ENCODE measurements at places on chromosomes 4 and X.

GRCh38 chrX:45811326-45811725 is 610.6 kb upstream of the DIPK2B start:
- no peak for DNase-seq

DNA sequence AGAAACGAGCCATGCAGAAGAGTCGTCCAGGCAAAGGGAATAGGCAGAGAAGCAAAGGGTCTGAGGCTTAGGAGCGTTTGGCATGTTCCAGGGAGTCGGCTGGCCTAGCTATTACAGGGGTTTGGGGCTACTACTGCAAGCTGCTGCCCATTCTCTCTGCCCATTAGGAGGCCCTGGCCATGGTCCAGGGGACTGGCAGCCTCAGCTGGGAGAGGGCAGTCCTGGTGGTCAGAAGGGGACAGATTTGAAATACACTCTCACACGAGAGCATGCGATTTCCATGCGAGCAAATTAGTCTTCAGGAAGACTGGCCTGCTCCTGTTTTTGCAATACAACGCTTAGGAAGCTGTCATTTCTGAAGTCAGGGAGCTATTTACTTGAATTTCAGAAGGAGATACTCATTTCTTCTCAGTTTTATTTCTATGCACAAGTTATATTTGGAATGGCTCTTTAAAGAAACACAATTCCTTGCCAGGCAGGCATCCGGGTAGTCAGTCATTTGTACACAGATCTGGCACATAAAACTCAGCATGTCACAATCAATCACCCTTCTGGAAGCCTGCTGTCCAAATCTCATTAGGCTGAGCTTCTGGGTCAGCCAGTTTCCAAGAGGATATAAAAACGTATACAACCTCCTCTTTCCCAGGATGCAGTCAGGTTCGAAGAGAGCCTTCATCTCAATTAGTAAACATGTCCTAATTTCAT is 27.0 kb downstream of the PROM1 start:
- no peak for DNase-seq

DNA sequence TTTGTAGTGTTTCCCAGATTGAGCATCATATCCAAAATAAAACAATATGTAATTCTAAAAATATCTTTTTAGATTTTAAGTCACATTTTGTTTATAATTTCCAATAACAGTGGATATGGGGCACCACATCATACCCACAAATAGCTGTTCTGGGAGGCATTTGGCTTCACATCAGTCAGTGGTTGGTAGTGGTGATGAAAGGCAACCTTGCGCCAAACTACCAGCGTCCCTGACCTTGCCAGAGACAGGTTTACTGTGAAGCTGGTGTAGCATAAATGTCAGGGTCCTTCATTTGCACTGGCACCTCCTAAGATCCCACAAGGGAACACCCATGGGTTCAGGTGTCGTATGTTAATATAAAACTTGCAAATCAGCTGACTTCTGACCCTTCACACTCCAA is 222.2 kb downstream of the DCTD start:
- no peak for DNase-seq

DNA sequence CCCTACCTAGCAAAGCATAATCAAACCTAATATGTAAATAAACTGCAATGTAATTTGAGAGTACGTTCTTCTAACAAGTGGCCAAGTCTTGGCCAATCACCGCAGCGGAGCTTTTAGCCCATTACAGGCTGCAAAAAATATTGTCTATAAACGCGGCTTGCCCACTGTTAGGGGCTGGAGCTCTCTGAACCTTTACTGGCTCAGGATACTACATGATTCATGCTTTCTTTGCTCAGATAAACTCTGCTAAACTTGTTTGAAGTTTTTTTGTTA is 990 bp upstream of the HADH start:
- no peak for DNase-seq

- DNase-seq = no peak
Observed at GRCh38 chr4:150325872-150326271, 247.6 kb downstream of the DCLK2 start.

- DNase-seq = no peak
Observed at GRCh38 chr4:15250021-15250441, 177.8 kb upstream of the C1QTNF7 start.

DNA sequence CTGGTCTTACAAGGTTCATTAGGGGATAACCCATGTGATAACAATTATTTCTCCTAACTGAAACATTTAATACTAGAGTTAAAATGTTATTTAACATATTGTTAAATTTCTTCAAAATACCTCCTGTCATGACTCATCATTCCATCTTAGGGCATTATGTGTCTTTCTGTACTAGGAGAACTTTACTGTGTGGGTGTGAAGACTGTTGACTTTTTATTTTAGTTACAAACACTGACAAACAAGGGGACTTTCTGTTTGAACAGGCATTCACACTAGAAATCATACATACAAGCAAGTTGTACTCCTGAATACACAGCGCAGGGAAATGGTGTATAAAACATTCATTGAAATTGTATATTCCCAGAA is 175.9 kb downstream of the FBXW7 start:
- DNase-seq = no peak

- no peak for DNase-seq
Observed at GRCh38 chr4:52931243-52931642, 69.1 kb downstream of the RASL11B start.

DNA sequence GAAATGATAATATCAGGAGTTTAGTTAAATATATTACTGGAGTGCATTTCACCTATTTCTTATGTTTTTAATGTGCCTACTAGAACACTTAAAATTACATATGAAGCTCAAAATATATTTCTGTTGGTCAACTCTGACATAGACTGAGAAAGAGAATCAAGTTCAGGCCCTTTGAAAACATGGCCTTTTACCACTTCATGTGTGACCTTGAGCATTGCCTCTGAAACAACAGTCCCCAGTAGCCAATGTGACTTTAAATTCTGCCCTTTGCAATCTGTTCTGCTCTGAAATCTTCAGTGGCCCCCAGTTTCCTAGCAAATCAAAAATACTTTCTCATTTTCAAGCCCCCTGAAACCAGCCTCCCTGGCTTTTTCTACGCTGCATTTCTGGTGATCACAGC is 50.1 kb upstream of the TBC1D14 start:
- DNase-seq = no peak

DNA sequence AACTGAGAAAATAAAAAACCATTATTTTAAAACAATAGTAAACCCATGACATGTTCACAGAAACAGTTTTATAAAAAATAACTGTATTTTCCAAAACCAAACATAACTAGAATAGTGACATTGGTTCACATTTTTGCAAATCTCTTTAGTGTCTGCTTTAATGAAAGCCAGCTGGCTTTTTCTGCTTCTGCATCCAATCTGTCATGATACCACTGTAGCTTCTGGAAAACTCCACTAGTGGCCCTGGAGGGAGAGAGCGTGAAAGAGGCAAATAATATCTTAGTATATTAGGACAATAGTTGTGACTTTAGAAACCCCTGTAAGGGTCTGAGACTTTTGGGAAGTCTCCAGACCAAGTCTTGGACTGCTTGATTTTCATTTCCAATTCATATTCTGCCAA is 31.1 kb downstream of the FGFBP1 start:
- no peak for DNase-seq

GRCh38 chr4:83917572-83917971 is 381.7 kb downstream of the GPAT3 start:
- DNase-seq = no peak

GRCh38 chr4:162015090-162015489 is 148.7 kb downstream of the FSTL5 start:
- DNase-seq = no peak

DNA sequence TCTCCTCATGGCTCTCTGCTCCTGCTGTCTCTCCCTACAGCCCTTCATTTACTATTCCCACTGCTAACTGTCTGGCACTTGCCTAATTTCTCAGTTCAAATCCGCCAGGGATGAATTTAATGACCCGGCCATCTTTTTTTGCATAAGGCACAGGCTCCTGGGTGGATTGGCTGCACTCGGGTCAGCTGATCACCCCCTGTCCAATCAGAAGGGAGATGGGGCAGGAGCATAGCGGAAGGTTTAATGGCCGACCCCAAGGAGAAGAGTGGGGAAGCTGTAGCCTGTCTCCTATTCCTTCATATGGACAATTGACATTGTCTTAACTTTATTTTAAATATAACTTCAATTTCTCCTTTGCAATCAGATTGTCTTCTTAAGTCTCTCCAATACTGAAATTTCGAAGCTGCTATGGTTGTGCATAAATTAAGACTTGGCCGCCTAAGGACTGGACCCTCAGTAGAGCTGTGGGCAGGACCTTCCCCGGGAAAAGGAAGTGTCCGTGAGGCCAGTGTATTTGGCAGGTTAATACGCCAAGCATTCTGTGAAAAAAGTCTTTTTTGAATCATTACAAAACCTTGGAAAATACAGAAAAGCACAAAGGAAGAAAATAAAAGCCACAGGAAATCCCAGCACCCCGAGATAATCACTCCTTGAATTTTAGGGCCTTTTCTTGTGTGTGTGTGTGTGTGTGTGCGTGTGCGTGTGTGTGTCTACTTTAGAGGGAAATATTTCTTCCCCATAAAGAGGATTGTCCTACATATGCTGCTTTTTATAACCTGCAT is 55.5 kb downstream of the SMIM20 start:
- DNase-seq = no peak

GRCh38 chrX:154804261-154804956 is 876 bp downstream of the MPP1 start:
- no peak for DNase-seq

- no peak for DNase-seq
Observed at GRCh38 chrX:153917869-153918268, 8.2 kb downstream of the ARHGAP4 start.

- no peak for DNase-seq
Observed at GRCh38 chrX:77917294-77917933, 6.9 kb downstream of the ATP7A start.
